Activated CD4-positive, alpha-beta T cell treated with anti-CD3 and anti-CD28 coated beads, Interleukin-2, amount 50 U/mL, for 1 hour (primary cell): ENCODE measurements at places on chromosomes 7 and 10.

DNA sequence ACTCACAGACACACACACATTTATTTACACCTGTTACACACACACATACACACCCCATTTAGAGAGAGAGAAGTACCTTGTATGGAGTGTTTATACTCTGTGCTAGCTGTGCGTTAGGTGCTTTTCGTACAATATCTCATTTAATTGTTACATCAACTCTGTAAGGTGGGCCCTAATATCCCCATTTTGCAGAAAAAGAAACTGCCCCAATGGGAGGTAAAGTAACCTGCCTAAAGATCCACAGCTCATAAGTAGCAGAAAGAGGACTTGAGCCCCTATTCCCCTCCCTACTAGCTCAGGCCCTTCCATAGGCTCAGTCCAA, 23.8 kb upstream of the RBM20 start:
- DNase-seq = no peak

DNA sequence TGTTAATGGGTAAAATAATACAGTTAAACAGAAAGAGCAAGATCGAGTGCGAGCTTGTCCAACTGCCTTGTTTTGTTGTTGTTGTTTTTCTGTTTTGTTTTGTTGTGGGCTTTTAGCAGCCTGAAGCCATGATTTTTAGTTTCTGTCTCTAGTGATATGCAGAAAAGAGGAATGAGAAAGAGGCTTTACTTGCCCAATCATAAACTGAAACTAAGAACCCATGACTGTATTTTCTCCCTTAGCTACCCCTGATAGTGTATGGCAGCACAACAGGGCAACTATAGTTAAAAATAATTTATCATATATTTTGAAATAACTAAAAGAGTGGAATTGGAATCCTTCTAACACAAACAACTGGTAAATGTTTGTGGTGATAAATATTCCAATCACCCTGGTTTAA, 493.9 kb downstream of the GLRX3 start:
- DNase-seq = no peak

GRCh38 chr10:107971411-107971810, 806.9 kb upstream of the SORCS1 start:
- DNase-seq = no peak

GRCh38 chr10:126930883-126931503, 25.8 kb downstream of the DOCK1 start:
- no peak for DNase-seq

DNA sequence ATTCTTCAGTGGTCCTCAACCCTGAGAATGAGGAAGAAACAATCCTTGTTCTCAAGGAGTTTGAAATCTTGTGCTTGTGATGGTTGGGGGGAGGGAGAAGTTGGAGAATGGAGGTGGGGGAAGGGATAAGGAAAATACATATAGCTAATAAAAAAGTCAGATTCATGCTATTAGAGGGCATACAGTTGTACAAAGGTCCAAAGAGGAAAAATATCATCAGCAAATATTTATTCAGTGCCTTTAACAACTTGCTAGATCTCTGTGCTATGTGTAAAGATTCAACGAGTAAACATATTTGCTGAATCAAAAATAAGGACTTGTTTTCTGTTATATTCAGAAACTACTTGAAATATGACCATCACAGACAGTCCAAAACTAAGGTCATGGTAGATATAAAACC, 114.4 kb downstream of the HIBADH start:
- no peak for DNase-seq

GRCh38 chr7:106071999-106072714, 40.0 kb downstream of the SYPL1 start:
- DNase-seq = no peak

- no peak for DNase-seq
Measured at GRCh38 chr7:81790686-81791085, 20.8 kb upstream of the HGF start.

DNA sequence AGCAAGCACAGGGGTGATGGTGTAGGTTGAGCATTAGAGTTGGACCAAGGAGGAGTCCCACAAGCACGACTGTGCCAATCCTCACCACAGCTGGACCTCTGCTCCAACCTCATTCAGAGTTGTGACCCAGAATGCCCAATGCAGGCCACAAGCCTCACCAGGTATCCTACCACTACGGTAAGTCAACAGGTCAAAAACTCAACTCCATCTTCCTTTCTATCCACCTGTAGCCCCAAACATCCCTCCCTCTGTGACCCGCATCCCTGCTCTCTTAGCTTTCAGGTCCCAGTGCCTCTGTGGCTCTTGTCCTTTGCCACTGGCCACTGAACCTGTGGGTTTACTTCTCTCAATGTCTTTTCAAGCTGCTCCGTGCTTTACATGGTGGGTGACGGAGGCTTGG, 112.8 kb downstream of the PIP4K2A start:
- no peak for DNase-seq

GRCh38 chr10:114767101-114767985, 54.2 kb upstream of the FHIP2A start:
- peak; percentile 9 for DNase-seq

- DNase-seq = no peak
Measured at GRCh38 chr7:9691286-9691685, 1257.9 kb downstream of the NXPH1 start.

DNA sequence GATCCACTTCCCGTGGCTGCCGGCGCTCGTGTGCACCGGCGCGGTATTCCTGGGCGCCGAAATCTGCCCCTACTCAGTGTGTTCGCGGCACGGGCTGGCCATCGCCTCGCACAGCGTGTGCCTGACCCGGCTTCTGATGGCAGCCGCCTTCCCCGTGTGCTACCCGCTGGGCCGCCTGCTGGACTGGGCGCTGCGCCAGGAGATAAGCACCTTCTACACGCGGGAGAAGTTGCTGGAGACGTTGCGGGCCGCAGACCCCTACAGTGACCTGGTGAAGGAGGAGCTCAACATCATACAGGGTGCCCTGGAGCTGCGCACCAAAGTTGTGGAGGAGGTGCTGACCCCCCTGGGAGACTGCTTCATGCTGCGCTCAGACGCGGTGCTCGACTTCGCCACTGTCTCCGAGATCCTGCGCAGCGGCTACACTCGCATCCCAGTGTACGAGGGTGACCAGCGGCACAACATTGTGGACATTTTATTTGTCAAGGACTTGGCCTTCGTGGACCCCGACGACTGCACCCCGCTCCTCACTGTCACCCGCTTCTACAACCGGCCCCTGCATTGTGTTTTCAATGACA, 1.3 kb downstream of the CNNM1 start:
- DNase-seq = no peak

- no peak for DNase-seq
Measured at GRCh38 chr7:29386196-29386765, 177.4 kb upstream of the PRR15 start.

DNA sequence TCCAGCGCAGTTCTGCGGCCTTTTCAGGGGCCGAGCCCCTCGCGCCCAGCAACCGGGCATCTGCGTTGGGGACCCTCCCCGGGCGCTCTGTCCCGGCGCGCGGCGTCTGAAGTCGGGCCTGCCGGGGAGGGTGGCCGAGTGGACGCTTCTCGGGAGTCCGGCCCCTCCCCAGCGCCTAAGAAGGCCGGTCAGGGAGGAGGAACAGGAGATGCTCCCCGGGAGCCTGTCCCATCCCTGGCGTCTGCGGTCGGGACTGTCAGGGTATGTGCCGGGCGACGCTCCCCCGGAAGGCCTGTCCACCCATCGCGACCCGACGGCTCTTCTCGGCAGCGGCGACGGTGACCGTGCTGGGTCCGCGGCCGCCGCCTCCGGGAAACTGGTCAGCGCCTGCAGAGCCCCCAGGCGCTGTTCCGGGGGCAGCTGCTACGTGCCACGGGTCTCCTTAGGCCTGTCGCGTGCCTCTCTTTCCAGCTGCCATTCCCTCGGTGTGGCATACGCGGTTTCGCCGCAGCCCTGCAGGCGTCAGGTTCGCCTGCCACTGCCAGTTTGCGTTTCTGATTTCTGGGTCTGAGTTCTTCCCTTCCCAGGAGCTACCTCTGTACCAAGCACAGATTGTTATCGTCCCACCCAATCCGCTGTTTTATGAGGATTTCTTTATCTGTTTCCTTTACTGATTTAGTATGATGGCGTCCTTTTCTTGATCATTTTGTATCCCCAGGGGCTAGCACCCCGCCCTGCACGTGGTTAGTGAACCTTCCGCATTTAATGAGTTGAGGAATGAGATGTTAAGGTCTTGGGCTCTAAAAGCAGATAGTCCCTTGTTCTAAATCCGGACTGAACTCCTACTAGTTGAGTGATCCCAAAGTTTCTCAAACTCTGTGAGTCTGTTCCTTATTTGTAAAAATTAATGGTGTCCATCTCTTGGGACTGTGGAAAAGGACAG, 782 bp downstream of the IFIT5 start:
- peak; percentile 44 for DNase-seq

DNA sequence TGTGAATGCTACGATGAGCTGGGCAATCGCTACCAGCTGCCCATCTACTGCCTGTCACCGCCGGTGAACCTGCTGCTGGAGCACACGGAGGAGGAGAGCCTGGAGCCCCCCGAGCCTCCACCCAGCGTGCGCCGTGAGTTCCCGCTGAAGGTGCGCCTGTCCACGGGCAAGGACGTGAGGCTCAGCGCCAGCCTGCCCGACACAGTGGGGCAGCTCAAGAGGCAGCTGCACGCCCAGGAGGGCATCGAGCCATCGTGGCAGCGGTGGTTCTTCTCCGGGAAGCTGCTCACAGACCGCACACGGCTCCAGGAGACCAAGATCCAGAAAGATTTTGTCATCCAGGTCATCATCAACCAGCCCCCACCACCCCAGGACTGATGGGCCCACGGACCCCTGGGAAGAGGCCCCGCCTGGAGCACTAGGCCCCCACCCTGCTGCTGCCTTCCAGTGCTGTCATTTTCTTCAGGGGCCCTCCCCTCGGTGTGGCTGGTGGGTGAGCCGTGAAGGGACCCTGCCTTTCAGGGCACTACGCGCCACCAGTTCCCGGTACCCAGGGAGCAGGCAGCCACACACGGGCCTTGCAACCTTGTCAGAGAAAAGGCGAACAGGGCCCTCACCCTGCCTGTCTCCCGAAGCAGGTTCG, 2.3 kb upstream of the ANKRD2 start:
- no peak for DNase-seq

DNA sequence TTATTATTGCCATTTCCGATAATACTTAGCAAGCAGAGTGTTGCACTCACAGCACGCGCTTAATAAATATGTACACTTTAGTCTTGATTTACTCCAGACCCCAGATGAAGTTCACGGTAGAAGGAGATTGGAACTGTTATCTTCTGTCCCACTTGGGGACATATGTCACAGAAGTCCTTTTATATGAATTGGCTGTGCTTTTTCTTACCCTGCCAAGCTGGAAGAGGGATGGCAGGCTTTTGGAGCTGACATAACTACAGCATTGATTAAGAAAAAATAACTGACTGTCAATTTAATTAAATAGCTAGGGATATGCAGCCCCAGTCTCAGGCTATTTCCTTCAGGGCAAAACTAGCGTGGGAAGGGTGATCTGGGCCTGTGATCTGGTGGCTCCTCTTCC, 182.2 kb downstream of the SH2D4B start:
- DNase-seq = no peak

DNA sequence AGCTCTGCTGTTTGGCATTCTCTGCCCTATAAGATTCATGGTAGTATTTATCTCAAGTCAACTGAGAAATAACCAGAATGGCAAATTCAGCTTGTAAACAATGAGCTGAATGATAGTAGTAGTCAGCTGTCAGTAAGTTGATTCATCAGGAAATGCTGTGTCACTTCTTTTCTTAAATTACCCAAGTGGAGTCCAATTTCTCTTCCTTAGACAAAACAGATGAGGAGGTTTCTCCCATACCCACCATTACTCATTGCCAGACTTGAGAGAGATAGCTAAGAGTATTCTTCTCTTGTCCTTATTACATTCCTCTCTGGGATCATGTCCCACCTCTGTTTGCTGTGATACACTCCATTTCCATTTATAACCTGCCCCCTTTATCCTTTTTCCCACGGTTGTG, 159.8 kb upstream of the STEAP1 start:
- no peak for DNase-seq

DNA sequence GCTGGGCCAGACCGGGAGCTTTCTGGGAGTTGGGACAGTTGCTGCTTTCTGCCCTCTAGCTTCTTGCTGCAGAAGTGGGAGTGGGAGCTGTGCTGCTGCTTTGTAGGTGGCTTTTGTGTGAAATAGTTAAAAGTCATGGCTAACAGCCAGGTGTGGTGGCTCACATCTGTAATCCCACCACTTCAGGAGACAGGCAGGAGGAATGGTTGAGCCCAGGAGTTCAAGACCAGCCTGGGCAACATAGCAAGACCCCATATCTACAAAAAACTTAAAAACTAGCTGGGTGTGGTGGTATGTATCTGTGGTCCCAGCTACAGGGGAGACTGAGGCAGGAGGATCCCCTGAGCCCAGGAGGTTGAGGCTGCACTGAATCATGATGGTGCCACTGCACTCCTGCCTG, 13.7 kb downstream of the TACR2 start:
- no peak for DNase-seq

- DNase-seq = no peak
Measured at GRCh38 chr7:138935465-138936011, 45.7 kb downstream of the KIAA1549 start.

DNA sequence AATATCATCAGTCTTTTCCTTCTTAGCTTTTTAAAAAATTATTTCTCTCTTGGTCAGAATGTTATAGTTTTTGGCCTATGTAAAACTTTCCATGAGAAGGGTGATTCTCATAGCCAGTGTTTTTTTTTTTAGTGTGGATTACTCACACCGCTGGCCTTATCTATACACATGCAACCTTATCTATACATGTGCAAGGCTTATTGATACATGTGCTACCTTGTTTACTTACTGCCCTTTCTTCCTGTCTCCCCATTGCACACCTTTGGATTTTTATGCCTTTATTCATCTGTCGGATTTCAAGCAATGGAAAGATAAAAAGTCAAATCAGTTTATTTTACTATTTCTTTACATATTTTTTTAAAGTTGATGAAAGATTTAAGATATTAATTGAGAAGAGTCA, 660.0 kb upstream of the FZD8 start:
- no peak for DNase-seq

DNA sequence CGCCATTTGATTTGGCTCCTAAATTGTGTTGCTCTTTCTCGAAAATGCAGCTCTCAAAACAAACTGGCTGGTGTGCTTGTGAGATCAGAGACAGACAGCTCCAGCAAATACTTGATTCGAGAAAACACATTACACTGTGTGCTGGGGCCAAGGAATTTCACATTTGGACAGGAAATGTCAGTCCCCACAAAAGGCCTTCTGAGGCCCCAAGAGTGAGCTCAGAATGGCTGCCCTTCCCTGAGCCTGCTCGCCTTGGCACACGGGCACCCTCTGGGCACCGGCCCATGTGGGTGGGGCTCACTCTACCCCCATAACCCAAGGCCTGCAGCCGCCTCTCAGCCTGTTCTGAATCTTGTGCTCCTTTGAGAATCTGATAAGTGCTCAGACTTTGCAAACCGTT, 13.9 kb upstream of the HSPA12A start:
- no peak for DNase-seq

DNA sequence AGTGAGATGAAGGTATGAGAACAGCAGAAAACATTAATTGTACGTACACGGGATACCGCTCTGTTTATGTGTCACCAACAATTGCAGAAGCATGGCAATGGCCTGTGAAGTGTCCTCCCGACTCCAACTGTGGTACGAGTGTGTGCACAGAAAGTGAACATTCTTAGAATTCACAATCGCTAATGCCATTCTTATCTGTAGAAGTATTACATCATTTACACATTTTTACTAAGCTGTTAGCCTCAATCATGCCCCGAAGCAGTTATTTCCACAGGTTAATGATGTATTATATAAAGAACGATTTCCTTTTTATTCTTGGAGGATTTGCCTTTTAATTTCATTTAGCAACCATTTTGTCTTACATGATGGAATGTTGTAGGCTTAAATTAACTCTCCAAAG, 103.4 kb downstream of the EVX1 start:
- DNase-seq = no peak

- DNase-seq = no peak
Measured at GRCh38 chr7:113715981-113716856, 202.6 kb downstream of the PPP1R3A start.
